ENCODE measurements at places on chromosomes 11 and 22. TPM values are rescaled to one million over a fixed set of nuclear protein-coding genes. Genes with fewer than 3 reads are reported as not detected.

- DNase-seq = no peak
Measured at GRCh38 chr11:102121329-102121728, 11.1 kb downstream of the YAP1 start.

DNA sequence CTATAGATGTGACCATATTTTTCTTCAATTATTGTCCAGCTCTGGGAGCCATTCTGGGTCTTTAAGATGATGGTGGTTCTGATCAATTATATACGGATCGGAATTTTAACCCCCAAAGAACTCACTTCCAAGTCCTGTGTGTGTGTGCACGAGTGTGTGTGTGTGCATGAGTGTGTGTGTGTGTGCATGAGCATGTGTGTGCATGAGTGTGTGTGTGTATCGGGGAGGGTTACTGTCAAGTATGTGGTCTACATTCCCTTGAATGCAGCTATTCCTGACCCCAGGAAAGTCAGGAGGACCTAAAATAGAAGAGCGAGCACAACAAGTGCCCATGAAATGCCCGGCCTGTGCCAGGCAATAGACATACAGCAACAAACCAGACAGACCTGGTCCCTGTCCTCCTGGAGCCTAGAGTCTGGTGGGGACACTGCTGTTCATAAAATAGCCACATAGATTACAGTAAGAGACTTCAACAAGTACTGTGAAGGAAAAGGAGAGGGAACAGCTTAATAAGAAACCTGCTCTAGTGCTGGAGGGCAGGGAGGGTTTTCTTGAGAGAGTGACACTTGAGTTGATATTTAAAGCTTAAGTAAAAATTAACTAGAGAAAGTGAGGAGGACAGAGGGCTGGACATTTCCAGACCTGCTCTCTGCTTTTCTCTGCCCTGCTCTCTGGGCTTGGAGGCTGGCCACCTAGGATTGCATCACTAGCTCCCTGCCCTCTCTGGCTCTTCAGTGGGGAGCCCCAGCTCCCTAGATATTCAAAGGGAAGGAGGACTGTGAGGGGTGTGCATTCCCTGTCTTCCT lies 66.1 kb upstream of the SPON1 start:
- DNase-seq = no peak

DNA sequence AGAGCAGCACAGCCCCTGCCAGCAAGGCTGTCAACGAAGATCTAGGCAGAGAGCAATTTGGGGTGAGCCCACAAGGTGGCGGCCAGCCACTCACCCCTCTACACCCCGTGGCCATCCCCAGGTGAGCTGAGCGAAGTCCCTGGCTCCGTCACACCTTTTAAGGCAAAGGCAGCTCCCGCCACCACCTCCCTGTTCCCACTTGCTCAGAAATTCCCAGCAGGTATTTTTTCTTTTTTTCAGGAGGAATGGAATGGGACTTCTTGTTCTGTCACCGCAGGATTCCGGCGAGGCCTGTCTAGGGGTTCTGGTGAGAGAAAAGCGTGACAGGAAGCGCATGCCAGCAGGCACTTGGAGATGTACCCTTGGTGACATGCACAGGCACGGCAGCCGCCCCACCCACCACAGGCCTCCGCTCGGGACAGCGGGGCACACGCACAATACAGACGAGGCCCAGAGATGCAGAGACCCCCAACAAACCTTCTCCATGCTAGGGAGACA lies 10.0 kb downstream of the RPL3 start:
- no peak for DNase-seq

The PSMD13 gene
- 136 TPM for polyA plus RNA-seq

The SLC43A1 gene
- 5.8 TPM for polyA plus RNA-seq

The CD6 gene
- polyA plus RNA-seq = 0.09 TPM

DNA sequence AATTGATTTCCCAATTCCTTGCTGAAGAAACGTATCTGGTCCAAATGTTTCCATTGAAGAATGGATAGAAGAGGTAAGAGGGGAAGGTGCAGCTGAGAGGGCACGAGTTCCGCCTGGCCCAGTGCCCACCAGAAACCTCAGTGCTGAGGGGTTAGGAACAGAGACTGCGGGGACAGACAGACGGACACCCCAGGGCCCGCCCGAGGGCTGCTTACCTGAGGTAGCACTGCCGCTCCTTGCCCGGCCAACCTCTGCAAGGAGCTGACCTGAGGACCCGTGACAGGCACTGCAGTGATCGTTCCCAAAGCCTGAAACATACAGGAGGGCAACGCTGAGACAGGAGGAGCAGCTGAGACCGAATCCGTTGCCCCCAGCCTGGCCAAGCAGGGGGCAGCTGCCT lies 89.6 kb downstream of the PHF21B start:
- no peak for DNase-seq

GRCh38 chr11:68932358-68932757 lies 28.7 kb downstream of the IGHMBP2 start:
- no peak for DNase-seq

DNA sequence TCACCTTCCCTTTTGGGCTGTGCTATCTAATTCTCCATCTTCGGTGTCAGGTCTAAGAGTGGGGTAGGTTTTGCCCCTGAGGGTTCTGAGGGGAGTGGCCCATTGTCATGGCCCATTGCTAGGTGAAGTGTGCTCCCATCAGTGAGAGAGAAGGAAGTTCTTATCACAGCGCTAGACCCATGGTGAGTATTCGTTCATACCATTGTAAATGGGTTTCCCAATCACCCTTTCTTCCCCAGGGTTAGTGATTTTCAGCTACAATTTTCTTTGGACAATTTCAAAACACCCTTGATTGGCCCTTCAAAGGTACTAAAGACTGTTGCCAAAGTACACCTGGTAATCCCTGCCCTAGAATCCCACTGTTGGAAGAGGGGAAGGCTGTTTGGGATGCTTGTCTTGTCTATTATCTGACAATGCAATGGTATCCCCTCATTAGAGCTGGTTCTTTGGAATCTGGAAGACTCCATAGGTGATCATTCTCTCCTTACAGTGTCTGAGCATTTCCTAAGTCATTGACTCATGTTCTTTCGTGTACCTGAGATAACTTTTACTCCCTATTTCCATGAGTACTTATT lies 20.2 kb downstream of the MPEG1 start:
- DNase-seq = no peak

- no peak for DNase-seq
Measured at GRCh38 chr11:122895563-122895962, 13.0 kb downstream of the JHY start.

The DDX6 gene
- 17.8 TPM for polyA plus RNA-seq

The OR52K1 gene
- 1.6 TPM for polyA plus RNA-seq

- DNase-seq = no peak
Measured at GRCh38 chr11:77130763-77131513, 2.9 kb downstream of the MYO7A start.

- DNase-seq = no peak
Measured at GRCh38 chr11:36817336-36817965, 219.4 kb upstream of the RAG2 start.

DNA sequence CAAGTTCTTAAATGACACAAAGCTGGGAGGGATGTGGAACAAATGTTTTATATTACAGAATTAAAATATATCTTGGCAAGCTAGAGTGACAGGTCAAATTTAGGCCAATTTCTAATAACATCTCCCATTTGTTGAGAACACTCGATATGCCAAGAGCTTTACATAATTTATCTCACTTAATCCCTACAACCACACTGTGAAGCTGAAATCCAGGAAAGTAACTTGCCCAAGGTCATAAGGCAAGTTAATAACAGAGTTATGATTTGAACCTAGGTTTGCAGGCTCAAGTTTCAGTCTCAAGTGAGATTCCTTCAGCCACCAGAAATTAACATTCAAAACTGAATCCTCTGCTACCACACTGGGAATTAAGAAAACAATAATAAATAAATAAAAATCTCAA lies 38.3 kb downstream of the RAB30 start:
- DNase-seq = no peak

The HEPACAM gene
- polyA plus RNA-seq = not detected

GRCh38 chr11:94664346-94664745 lies 97.2 kb downstream of the PIWIL4 start:
- no peak for DNase-seq

DNA sequence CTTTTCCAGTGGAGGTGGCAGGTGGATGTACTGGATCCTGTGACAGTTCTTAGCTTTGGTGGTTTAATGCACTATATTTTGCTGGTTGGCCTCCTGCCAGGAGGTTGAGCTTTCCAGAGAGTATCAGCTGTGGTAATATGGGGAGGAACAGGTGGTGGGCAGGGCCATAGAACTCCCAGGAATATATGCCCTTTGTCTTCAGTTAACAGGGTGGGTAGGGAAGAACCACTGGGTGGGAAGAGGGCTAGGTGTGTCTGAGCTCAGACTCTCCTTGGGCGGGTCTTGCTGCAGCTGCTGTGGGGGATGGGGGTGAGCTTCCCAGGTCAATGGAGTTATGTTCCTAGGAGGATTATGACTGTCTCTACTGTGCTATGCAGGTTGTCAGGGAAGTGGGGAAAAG lies 203.8 kb downstream of the DLG2 start:
- DNase-seq = no peak

Data from CD14-positive monocyte (primary cell).